Choroid plexus epithelial cell (primary cell): ENCODE measurements at places on chromosomes 11 and 22.

DNA sequence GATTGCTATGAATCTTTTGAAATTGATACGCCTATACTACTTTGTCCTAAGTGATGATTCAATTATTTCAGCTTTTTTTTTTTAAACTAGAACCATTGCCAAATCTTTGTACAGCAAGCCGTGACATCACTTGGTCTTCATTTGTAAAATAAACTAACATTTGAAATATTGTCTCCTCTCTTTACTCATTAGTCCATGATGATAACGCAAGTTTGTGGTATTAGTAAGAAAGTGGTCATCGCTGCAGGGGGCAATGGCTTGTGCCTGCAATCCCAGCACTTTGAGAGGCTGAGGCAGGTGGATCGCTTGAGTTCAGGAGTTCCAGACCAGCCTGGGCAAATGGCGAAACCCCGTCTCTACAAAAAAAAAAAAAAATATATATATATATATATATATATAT is 12.9 kb upstream of the ARHGAP42 start:
- peak; percentile 77 for DNase-seq

DNA sequence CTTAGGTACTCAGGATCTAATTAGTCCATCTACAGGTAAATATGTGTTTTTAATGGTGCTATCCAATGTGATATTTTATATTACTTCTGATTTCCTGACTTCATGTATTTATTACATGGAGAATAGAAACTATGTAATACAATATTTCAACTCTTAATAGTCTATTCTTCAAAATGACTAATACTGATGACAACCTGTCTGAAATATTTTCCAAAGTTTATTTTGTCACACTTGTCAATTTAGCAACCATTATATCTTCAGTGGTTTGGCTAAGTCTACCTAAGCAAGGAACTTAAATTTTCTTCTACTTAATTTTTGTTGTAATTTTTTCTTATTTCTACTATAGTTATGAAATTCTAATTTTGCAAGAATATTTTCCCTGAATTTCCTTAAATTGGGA is 55.0 kb upstream of the CNTN5 start:
- DNase-seq: no peak

GRCh38 chr11:79342236-79342635 is 98.6 kb downstream of the TENM4 start:
- no peak for DNase-seq

- DNase-seq: no peak
Observed at GRCh38 chr11:84588131-84588829, 1038.9 kb downstream of the DLG2 start.

DNA sequence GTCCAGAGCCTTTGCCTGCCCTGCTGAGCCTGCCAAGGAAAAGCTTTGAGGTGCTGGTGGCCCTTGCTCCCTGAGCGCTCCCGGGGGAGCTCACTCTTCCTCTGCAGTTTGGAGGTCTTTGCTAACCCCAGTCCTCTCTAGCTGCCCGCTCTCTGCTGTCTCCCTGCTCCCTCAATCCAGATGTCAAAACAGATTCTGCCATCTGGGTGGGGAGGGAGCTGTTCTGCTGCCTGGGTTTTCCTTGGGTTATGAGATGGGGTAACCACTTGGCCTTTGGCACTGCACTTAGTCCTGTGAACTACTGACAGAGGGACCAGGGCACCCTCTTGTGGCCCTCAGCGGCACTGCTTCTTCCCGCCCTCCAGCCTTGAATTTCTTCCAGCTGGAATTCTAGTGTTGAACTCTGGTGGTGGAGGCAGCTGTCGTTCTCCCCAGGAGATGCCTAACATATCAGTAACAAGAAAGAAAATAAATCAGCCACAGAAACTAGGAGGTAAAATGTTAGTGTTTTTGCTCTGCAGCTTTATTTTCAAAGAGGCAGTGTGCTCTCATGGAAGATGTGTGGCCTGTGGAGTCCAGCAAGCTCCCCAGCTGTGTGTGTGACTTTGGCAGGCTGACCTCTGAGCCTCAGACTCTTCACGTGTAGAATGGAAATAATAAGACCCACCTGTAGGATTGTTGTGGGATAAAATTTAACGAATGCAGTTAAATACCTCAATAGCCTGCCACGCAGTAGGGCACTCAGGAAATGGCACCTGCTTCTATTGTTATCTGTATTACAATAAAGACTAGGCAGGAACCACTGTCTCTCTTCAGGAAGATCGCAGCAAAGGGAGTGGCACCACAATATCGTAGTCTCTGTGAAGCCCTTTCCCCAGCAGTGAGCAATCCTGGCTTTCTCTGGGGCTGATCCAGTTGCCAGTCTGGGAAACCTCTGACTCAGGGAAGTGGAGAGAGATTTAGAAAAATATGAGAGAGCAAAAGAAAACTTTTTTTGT is 23.4 kb downstream of the ARFGAP2 start:
- DNase-seq: peak; percentile 90

- DNase-seq: peak; percentile 28
Observed at GRCh38 chr11:121936370-121936769, 179.6 kb downstream of the BLID start.

DNA sequence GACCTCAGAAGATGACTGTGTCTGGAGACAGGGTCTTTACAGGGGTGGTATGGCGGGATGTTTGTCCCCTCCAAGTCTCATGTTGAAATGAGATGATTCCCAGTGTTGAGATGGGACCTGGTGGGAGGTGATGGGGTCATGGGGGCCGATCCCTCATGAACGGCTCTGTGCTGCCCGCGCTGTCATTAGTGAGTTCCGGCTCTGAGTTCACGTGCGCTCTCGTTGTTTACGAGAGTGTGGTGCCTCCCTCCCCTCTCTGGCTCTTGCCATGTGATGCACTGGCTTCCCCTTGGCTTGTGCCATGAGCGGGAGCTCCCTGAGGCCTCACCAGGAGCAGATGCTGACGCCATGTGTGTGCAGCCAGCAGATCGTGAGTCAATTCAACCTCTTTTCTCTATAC is 830.8 kb downstream of the TBC1D22A start:
- no peak for DNase-seq

DNA sequence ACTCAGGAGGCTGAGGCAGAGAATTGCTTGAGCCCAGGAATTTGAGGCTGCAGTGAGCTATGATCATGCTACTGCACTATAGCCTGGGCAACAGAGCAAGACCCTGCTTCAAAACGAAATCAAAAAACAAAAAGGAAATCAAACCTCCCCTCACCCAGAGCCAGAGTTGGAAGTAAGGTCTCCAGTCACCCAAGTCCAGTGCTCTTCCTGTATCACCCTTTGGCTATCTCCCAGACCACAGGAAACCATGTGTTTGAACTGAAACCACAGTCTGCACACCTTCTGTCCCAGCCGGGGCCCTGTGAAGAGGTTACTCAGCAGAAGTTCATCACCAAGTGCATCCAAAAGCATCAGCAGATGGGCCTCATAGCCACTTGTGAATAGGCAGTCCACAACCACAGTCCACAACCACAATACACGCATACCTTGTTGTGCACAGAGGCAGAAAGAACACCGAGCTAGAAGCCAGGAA is 4.6 kb downstream of the MYH9 start:
- DNase-seq: peak; percentile 95

GRCh38 chr11:94583213-94583865 is 16.2 kb downstream of the PIWIL4 start:
- no peak for DNase-seq

GRCh38 chr22:18024276-18024939 is at the start of gene MICAL3:
Gene MICAL3, minus strand, starts transcription at chr22:18024561. Its CDS starts 117,749 bp downstream, at chr22:17906812.
- peak; percentile 64 for DNase-seq

DNA sequence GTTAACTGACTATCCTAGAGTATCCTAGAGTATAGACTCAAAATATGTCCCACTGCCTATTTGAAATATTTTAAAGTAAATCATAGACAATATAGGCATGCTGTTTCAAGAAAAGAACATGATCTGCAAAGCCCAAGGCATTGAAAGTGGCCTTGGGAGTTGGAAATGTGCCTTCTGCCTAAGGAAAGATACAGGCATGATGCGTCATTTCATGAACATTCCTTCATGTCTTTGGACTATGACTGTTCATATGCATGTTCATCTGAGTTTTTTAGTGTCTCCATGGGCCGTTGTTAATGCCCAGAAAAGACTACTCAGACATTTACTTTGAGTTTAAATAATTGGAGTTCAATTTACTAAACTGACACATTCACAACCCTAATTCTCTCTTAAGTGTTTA is 69.7 kb upstream of the PRDM11 start:
- DNase-seq: no peak

GRCh38 chr11:106238704-106239360 is 161.4 kb downstream of the AASDHPPT start:
- no peak for DNase-seq

GRCh38 chr22:23026777-23027176 is 43.5 kb upstream of the GNAZ start:
- no peak for DNase-seq

DNA sequence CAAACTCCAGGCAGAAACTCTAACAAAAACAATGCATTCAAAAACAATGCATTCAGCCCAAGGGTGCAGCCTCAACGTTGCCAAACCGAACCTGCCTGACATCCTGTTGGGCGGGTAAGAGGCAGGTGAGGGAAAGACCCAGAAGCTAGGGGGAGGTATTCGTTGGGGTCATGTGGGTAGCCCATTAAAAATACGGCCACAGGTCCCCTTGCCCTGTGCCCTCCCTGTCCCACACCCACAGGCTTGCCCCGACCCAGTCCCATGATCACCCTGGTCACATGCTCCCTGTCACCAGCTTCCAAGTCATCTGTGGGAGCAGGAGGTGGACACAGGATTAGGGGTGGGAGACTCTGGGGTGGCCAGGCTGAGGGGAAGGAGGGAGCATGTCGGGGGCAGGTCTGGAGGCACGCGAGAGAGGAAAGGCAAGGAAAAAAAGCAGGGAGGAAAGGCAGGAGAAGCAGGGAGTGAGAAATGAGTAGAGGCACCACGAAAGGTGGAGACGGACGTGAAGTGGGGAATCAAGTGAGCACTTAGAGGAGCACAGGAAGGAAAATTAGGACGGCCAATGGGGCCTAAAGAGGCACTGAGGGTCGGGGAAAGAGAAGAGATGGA is 683 bp downstream of the PLA2G6 start:
- no peak for DNase-seq

- DNase-seq: no peak
Observed at GRCh38 chr11:369336-370018, at the start of gene B4GALNT4. Gene B4GALNT4, plus strand, starts transcription at chr11:369499. Its CDS starts 305 bp downstream, at chr11:369804.

DNA sequence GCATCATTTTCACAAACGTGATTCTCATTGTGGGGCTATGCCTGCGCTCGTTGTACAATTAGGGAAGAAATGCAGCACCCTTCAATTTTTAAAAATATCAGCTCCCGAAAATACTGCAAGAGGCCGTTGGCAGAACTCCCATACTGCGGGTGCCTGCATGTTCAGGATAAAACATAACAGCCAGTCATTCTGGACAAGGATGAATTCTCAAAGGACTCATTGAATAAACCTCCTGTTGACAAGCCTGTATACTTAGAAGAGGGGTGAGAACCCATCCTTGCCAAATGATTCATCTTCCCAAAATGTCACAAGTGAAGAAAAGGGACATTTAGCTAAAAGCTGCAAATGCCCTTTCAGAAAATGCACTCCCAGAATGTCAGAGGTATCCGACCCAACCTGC is 141.9 kb downstream of the CSNK2A3 start:
- DNase-seq: no peak

- DNase-seq: peak; percentile 22
Observed at GRCh38 chr11:1203505-1204271, 19.2 kb upstream of the MUC5B start.

- DNase-seq: peak; percentile 4
Observed at GRCh38 chr22:22865311-22866072, 22.1 kb upstream of the IGLL5 start.

- no peak for DNase-seq
Observed at GRCh38 chr11:58934945-58935513, 4.3 kb upstream of the GLYATL1 start.

- no peak for DNase-seq
Observed at GRCh38 chr11:93249459-93250220, 51.8 kb upstream of the SLC36A4 start.

DNA sequence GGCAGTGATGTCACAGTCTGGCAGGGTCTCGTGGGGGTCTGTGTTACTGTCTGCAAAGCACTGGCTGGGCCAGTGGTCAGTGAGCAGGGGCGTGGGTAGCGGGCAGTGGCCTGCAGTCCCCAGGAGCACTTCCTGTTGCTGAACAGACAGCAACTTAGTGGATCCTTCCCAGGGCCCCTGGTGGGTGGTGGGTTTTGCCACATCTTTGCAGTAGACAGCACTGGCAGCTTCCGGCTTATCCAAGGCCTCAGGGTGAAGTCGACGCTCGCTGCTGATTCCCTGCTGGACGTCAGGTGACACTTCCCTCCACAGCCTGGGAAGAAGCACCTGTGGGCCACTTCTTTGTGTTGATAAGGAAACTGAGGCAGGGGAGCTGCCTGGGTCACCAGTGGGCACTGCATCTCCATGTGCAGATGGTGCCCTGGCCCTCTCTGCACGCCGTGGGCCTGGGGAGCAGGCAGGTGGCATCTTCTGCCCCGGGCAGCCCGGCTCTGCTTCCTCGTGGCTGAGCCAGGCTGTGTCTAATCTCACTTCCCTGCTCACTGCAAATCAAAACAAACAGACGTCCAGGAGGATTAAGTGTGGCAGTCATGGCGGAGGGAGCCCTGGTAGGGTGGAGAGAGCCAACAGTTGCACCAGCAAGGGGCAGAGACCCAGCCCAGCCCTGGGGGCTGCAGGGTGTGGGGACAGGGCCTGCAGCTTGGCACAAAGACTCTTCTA is 79.8 kb downstream of the KCNQ1 start:
- DNase-seq: no peak

GRCh38 chr11:125433454-125434121 is 62.5 kb downstream of the FEZ1 start:
- DNase-seq: peak; percentile 84

DNA sequence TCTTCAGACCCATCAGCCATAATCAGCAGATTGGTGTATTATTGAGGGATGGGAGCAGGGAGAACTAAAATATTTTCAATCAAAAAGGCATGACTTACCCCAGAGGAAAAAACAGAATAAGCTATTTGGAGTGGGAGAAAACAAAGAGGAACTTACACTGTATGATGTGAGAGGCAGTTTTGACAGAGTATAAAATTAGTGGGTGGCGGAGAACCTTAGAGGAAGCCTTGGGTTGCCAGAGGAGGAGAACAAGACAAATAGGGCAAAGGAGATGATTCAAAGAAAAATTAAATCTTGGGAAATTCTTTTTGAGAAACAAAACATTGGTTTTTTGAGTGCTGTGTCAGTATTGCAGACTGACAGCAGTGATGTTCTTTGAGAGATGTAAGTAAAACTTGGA is 285.0 kb downstream of the C11orf87 start:
- no peak for DNase-seq

GRCh38 chr11:27701355-27702105 is 1.3 kb upstream of the BDNF start:
- DNase-seq: peak; percentile 81

GRCh38 chr11:95821640-95822039 is 31.3 kb downstream of the CEP57 start:
- DNase-seq: peak; percentile 66

GRCh38 chr11:116278076-116278475 is 494.7 kb downstream of the BUD13 start:
- DNase-seq: no peak

GRCh38 chr11:125258291-125259032 is 93.9 kb downstream of the PKNOX2 start:
- no peak for DNase-seq
